ENCODE measurements at places on chromosomes 16 and 17.

DNA sequence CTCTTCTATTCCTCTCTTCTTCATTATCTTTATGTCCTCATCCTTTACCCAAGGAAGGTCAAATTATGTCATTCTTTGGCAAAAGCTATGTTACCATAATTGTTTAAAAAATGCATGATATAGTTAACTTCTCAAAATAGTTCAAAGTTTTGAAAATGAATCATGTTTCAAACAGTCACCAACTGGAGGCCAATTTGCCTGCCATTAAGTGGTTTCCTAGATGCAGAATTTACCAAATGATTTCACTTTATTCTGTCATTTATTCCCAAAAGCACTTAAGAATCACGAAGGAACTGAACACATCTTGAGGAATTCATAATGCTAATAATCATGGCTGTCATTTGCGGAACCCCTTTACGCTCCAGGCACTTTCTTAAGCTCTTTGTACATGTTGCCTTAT is 190.9 kb upstream of the CDH11 start:
- H3K27me3 ChIP-seq, result no peaks in the 10 kb centered on the region
- no peak for ATAC-seq
- H3K27ac ChIP-seq, result no peak overlapping the region
- no peaks in the 10 kb centered on the region for H3K36me3 ChIP-seq
- H3K4me1 ChIP-seq, result no peaks in the 10 kb centered on the region

- H3K27ac ChIP-seq, result no peak overlapping the region
- H3K4me3 ChIP-seq, result no peak overlapping the region
- no peaks in the 10 kb centered on the region for H3K4me1 ChIP-seq
- no peak for ATAC-seq
- H3K36me3 ChIP-seq, result no peaks in the 10 kb centered on the region
Observed at GRCh38 chr17:12756786-12757185, 32.5 kb upstream of the ARHGAP44 start.

GRCh38 chr17:10799407-10799806 is 4.5 kb downstream of the TMEM238L start:
- H3K27me3 ChIP-seq, result no peaks in the 10 kb centered on the region
- H3K4me1 ChIP-seq, result peaks cover 9% of the 10 kb centered on the region
- no peak overlapping the region for H3K4me3 ChIP-seq
- H3K27ac ChIP-seq, result no peak overlapping the region
- H3K36me3 ChIP-seq, result no peaks in the 10 kb centered on the region

GRCh38 chr17:17590883-17591354 is 589 bp downstream of the PEMT start:
- H3K27ac ChIP-seq, result peak overlapping the region; percentile 90
- no peak for ATAC-seq
- no peaks in the 10 kb centered on the region for H3K4me1 ChIP-seq
- H3K27me3 ChIP-seq, result no peaks in the 10 kb centered on the region
- H3K36me3 ChIP-seq, result no peaks in the 10 kb centered on the region

- ATAC-seq, result no peak
- peaks cover 22% of the 10 kb centered on the region for H3K27me3 ChIP-seq
- no peak overlapping the region for H3K4me3 ChIP-seq
- H3K4me1 ChIP-seq, result no peaks in the 10 kb centered on the region
- H3K36me3 ChIP-seq, result no peaks in the 10 kb centered on the region
Observed at GRCh38 chr17:9729034-9729650, 62.2 kb downstream of the DHRS7C start.

- no peak overlapping the region for H3K27ac ChIP-seq
- H3K4me3 ChIP-seq, result no peak overlapping the region
- H3K4me1 ChIP-seq, result no peaks in the 10 kb centered on the region
- H3K36me3 ChIP-seq, result no peaks in the 10 kb centered on the region
- H3K27me3 ChIP-seq, result no peaks in the 10 kb centered on the region
Observed at GRCh38 chr17:61376931-61377838, 22.5 kb upstream of the TBX2 start.

DNA sequence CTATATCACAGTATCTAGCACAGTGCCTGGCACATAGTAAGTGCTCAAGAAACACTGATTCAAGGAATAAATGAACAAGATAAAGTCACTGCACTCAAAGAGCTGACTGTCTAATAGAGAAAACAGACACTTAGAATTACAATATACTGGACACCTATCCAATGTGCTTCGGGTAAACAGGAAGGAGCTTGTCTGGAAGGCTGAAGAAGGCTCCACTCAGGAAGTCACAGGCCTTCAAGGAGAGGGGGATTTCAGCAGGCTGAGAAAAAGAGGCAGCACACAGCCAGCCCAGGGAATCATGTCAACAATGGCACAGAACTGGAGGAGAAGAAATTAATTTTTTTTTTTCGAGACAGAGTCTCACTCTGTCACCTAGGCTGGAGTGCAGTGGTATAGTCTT is 9.7 kb upstream of the IL4R start:
- H3K36me3 ChIP-seq, result no peaks in the 10 kb centered on the region
- no peaks in the 10 kb centered on the region for H3K4me1 ChIP-seq
- no peak for ATAC-seq
- H3K4me3 ChIP-seq, result no peak overlapping the region
- no peak overlapping the region for H3K27ac ChIP-seq

DNA sequence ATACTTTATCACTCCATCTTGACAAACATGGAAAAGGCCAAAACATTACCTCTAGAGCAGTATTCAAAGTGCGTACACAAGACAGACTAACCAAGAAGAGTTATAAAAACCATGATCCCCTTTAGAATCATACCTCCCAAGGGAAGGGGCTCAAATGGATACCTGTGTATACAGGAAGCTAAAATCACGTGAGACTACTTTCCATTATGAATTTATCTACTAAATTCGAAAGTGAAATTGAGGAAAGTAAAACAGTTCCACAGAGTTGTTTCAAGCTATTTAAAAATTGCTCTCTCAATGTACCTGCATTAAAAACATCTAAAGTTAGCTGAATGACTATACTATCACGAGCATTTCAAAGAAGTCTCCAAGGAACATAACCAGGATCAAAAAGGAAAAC is 32.7 kb downstream of the AP1G1 start:
- no peaks in the 10 kb centered on the region for H3K36me3 ChIP-seq
- H3K27ac ChIP-seq, result no peak overlapping the region
- no peak overlapping the region for H3K4me3 ChIP-seq
- no peak for ATAC-seq
- H3K27me3 ChIP-seq, result no peaks in the 10 kb centered on the region
- peaks cover 21% of the 10 kb centered on the region for H3K4me1 ChIP-seq

DNA sequence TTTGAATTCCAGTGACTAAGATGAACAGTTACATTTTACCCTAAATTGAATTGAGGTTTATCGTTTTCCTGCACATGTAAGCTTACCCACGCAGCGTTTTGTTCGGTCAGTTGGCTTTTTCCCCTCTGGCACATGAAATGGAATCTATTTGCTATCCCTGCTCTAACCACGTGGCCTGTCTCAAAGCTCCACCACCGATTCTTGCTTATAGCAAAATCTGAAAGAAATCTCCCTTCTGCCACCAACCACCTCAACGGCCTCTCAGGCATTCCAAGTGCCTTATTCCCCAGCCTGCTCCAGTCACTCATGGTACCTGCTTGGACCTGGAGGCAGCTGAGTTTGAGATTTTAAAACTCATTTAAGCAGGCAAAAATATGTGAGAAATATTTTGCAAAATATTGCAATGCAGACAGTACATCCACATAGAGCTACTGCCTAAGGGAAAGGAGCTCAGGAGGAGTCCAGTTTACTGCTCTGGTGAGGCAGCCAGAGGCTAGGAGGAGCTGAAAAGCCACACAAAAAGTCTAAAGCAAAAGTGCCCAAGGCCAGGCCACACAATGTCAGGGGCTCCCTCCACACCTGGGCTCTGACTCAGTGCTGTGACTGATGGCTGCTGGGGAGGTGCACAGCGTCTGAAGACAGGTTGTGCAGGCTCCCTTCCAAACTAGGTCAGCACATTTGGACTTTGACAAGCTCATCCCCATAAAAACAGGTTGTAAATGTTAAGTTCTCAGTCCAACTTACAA is 26.4 kb downstream of the ARHGAP17 start:
- peak; percentile 37 for ATAC-seq
- H3K27ac ChIP-seq, result peak overlapping the region; percentile 80
- no peaks in the 10 kb centered on the region for H3K36me3 ChIP-seq
- H3K4me3 ChIP-seq, result peak overlapping the region; percentile 7
- H3K27me3 ChIP-seq, result no peaks in the 10 kb centered on the region

GRCh38 chr17:41308251-41308917 is 725 bp downstream of the KRTAP16-1 start:
- H3K36me3 ChIP-seq, result no peaks in the 10 kb centered on the region
- H3K27me3 ChIP-seq, result peaks cover 25% of the 10 kb centered on the region
- ATAC-seq, result peak; percentile 22
- H3K4me1 ChIP-seq, result no peaks in the 10 kb centered on the region
- no peak overlapping the region for H3K27ac ChIP-seq
- H3K4me3 ChIP-seq, result no peak overlapping the region

DNA sequence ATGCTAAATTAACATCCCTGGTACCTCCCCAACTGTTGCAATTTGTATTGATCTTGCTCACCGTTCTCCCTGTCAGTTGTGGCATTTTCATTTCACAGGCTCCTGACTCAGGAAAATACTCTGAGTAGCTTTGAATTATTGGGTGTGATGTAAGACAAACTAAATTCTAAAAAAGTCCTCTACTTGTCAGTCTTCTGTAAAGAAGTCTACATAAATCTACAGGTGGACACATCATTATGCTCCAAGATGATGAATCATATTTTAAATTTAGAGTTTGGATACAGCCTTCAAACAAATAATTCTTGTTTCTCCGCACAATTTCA is 47.2 kb downstream of the MARCHF10 start:
- H3K36me3 ChIP-seq, result no peaks in the 10 kb centered on the region
- H3K4me3 ChIP-seq, result no peak overlapping the region
- no peak overlapping the region for H3K27ac ChIP-seq
- H3K27me3 ChIP-seq, result no peaks in the 10 kb centered on the region
- no peaks in the 10 kb centered on the region for H3K4me1 ChIP-seq

DNA sequence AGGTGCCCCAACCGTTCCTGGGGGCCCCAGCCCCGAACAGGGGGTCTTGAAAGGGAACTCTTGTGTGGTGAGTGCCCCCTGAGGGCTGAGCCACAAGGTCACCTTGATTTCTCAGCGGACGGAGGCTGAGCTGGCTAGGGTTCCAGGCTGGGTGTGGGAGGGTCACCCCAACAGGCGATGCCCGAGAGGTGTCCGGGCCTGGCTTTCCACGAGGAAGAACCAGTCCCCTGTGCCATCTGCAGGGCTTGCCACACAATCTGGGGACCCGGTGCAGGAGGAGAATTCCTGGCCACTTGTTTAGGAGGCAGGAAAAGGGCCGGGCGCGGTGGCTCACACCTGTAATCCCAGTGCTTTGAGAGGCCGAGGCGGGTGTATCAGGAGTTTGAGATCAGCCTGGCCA is 16.8 kb upstream of the SLC38A10 start:
- ATAC-seq, result no peak
- H3K27me3 ChIP-seq, result peaks cover 4% of the 10 kb centered on the region
- no peak overlapping the region for H3K27ac ChIP-seq
- no peak overlapping the region for H3K4me3 ChIP-seq
- no peaks in the 10 kb centered on the region for H3K36me3 ChIP-seq
- H3K4me1 ChIP-seq, result peaks cover 3% of the 10 kb centered on the region

DNA sequence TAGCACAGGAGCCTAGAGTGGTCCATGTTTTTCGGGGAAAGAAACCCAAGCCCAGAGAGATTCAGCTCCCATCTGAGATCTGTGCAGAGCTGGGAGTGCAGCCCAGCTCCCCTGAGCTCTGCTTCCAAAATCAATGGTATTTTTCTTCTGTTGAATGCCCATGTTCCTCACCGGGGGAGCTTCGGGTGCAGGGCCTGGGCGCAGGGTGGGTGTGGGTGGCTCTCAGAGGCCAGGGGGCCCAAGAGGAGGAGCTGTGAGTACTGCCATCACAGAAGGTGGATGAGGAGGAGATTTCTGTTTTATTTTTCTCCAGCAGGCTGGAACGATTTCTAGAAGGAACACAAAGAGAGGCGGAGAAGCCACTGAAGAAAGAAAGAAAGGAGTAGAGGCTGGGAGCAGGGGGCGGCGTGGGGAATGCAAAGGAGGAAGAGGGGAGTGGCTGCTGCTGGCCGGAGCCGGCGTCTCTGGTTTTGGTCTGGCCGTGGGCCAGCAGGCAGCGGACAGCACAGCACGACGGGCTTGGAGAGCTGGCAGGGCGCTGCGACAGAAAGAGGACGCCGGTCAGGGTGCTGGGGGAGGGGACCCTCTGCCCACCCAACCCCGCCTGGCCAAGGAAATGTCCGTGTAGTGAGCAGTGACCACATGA is 76.2 kb upstream of the KSR1 start:
- peak overlapping the region; percentile 45 for H3K27ac ChIP-seq
- H3K27me3 ChIP-seq, result no peaks in the 10 kb centered on the region
- peaks cover 46% of the 10 kb centered on the region for H3K4me1 ChIP-seq
- H3K36me3 ChIP-seq, result no peaks in the 10 kb centered on the region

DNA sequence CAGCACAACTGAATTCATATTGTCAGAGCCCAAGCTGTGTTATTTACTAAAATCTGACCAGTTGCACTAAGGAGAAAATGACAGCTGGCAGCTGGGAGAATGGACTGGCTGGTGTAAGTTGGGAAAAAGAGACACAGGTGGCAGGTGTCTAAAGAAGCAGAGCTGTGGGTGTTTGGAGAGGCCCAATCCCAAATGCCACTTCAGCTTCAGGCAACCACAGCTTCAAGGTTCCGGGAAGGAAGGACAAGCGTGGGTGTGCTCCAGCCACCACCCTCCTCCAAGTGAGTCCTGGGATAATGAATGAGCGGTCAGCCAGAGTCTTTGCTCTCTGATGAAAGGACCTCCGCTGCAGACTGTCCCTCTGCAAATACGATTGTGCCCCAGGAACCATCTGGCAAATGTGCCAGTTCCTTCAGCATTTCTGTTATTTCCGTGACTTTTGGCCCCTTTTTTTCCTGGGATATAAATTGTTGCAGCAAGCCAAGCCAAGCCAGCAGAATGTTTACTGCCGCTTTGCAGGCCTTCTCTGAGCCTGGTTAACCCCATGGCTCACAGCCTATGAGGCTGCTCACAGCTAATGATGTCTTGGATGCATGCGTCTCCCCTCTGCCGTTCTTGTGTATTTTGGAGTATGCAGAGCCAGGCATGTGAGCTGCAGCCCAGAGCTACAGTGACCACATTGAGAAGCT is 9.5 kb upstream of the RHBDL3 start:
- peaks cover 8% of the 10 kb centered on the region for H3K4me1 ChIP-seq
- ATAC-seq, result no peak
- no peaks in the 10 kb centered on the region for H3K36me3 ChIP-seq
- no peaks in the 10 kb centered on the region for H3K27me3 ChIP-seq
- H3K27ac ChIP-seq, result no peak overlapping the region
- no peak overlapping the region for H3K4me3 ChIP-seq

Measured in gastroesophageal sphincter (tissue), 4 donors.